Mesenteric fat pad (tissue), 1 donor: ENCODE measurements at places on chromosomes 12 and 14. TPM values are rescaled to one million over a fixed set of nuclear protein-coding genes. Genes with fewer than 3 reads are reported as not detected.

Gene SLC7A7
- total RNA-seq: 25.5 TPM

Gene MYF5
- total RNA-seq: not detected

Gene POMT2
- 27.2 TPM for total RNA-seq

GRCh38 chr14:101601606-101602465, 40.5 kb downstream of the DIO3 start:
- DNase-seq: no peak

DNA sequence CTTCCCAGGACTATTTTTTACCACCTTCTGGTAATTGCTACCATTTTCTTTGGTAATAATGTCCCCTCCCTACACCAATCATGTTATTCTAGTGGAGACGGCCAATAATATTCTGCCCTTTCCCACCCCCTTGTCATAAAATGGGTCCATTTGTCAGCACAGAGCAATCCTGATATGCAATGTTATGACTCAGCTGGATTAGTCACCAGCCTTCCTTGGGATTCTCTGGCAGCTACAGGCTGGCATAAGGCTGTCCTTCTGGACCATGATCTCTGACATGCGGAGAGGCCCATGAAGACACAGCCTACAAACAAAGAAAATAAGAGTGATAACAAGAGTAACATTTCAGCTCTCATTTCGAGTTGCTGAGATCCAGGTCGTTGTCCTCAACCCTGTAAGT, 222.0 kb upstream of the CPNE8 start:
- DNase-seq: no peak
